Type B pancreatic cell (in vitro differentiated cells): ENCODE measurements at places on chromosomes 3 and 15.

- DNase-seq, result no peak
Observed at GRCh38 chr15:58622877-58623276, 126.6 kb downstream of the ADAM10 start.

DNA sequence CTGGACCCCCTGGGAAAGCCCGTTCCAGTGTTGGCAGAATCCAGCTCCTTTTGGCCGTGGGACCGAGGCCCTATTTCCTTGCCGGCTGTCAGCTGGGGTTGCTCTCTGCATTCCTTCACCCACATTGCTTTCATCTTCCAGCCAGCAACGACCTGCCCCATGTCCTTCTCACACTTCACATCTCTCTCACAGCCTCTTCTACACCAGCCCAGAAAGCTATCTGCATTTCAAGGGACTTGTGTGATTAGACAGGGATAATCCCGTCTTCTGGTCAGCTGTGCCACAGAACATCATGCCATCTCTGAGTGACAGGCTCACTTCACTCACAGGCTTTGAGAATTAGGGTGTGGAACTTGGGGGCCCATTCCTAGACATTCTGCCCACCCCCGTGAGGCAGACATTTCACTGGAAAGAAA is 16.4 kb downstream of the EFCC1 start:
- no peak for DNase-seq

DNA sequence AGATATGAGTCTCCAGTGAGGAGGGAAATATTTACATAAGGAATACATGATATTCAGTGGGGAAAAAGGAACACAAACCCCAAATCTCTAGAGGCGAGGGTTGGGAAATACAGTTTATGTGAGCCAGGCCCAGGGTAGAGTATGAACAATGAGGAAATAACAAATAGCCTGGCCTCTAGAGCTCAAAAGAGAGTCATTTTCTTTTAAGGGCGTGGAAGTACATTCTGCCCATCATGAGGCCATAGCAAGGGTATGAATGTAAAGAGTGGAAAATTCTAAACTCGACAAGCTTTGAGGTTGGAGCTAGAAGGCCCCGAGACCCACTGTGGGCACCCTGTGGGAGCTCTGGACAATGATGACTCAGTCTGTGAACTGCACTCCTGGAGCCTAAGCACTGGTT is 27.8 kb upstream of the IGF2BP2 start:
- DNase-seq, result no peak

DNA sequence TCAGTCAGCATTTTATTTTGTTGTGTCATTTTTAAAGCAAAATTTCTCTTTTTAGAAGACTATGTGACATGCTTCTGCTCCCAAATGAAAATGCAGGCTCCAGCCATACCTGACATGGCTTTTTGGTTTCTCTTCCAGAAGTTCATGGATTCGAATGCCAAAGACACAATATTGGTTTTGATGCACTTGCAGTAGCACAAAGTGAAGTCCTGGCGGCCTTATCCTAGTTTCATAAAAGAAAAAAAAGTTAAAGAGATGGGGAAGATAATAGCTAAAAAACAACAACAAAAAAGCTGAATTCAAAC is 62.7 kb downstream of the NR2F2 start:
- no peak for DNase-seq

DNA sequence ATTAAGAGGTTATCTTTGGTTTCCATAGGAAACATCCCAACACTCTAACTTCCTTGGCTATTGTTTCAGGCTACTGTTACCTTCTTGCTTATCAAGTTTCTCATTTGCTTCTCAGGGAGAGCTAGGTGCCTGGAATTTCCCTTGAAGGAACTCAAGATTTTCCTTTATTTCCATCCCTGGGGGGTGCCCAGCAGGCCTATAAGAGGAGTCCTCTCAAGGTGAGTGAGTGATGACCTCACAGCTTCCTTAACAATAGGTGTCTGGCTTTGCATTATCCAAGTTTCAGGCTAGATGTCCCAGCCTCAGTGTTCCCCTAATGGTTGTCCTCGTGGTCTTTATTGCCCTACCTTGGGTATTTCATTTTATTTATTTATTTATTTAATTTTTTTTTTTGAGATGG is 12.1 kb upstream of the CTSH start:
- no peak for DNase-seq

- DNase-seq, result no peak
Observed at GRCh38 chr15:60326824-60327654, 70.7 kb downstream of the ANXA2 start.

DNA sequence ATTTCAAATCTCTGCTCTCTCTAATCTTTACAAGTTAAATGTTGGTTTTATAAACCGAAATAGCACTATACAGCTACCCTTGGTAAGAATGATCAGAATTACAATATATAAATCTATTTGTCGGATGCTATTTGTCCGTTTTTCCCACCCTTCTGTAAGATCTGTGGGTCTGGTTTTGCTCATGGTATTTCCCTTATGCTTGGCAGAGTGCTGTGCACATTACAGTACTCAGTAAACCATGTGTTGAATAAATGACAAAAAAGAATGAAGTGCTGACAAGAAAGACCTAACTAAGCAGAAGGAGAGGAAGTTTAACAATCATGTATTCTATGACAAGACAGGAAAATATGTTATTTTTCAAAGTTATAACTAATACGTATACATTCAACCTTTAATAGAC is 827.2 kb downstream of the ROBO1 start:
- no peak for DNase-seq

DNA sequence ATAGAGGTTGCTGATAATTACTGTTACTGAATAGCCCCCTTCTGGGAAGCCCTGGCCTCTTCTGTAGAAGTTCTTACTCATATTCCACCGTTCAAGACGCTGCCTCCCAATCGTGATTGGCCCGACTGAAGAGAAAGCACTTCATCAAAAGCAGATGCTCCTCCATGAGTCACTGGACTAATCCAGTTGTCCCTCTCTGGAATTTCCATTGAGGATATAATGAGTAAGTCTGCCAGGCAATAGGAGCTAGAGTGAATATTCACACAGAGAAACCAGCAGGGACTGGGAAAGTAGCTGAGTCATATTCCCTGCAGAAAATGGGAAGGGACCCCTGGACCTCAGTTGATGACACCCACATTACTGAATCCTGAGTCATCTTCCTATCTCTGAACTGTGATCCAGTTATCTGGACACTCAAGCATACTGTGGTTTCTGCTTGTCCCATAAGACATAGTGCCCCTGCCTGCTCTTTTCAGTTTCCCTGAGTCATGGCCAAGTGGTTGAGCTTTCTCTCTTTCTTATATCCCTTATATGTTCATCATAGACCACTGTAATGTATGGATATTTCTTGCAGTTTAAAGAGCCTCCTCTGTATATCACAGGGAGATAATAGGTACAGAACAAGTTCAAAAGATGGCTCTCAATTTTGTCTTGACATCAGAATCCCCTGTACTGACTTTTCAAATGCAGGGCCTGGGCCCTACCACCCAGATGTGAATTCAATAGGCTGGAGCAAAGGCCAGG is 151.2 kb upstream of the CDIN1 start:
- DNase-seq, result no peak

DNA sequence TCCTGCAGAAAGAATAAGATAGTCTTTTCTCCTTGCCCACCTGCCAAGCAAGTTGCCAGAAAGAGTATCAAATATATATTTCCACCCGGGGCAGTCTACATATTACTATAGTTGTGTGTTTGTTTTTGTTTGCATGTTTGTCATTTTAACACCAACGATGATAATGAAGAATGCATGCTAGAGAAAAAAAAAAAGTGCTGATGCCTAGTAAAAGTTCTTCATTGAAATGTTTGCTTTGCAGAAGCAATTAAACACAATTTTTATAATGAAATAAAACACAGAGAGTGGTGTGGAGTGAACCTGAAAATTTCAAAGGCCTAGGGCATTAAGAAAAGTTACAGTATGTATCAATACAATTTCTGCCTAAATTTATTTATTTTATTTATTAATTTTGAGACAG is 2.5 kb upstream of the PCLAF start:
- DNase-seq, result no peak

- DNase-seq, result no peak
Observed at GRCh38 chr15:31401282-31401681, 74.6 kb downstream of the KLF13 start.

- no peak for DNase-seq
Observed at GRCh38 chr3:196108075-196108743, 26.3 kb upstream of the TFRC start.

DNA sequence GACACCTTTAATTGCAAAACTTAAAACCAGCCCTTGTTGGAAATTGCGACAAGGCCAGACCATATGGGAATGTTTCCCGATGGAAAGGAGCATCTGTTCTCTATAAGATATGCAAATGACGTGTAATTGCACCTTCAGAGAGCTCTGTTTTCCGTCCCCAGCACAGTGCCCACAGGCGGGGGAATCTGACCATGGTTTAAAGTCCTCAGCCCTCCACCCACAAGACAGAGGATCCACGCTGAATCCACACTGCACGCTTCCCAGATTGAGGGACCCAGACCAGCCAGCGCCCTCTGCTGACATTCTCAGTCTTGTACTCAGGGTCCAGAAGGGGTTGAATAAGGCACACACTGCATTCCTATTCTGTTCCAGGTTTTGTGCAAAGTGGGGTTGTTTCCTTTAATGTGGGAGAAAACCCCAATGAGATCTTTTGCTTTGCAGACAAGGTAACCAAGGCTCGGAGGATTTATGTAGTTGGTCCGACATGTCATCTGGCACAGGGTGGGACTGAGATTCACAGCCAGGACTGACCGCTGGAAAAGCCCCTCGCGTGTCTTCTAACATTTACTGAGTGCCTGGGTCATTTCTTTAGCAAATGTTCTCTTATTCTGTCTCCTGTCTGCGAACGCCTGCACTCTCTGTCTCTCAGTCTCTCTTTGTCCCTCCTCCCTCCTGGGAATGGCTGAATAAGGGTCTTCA is 36.8 kb upstream of the KLHL25 start:
- peak; percentile 74 for DNase-seq

GRCh38 chr3:55620351-55621025 is 133.4 kb upstream of the WNT5A start:
- no peak for DNase-seq

DNA sequence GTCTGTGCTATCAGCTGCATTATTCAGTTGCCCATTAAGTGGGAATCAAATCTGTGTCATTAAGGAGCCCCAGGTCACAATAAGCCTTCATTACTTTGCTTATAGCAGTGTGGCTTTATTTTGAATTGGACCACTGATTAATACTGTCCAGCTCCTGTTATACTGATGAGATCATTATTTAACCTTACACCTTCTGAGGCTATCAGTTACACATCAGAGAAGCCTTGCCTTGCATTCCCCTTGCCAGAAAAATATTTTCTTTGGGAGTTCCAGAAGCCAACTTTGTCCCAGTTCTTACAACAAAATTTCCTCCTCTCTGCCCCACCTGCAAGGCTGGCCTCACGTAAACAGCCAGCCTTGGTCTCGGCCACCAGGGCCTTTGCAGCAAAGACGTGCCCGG is 29.7 kb upstream of the ARNT2 start:
- DNase-seq, result no peak

- no peak for DNase-seq
Observed at GRCh38 chr15:68259883-68260282, 17.7 kb upstream of the FEM1B start.

- no peak for DNase-seq
Observed at GRCh38 chr15:39326306-39326975, 254.4 kb upstream of the THBS1 start.

- peak; percentile 51 for DNase-seq
Observed at GRCh38 chr15:52180196-52180835, 10.9 kb downstream of the GNB5 start.

DNA sequence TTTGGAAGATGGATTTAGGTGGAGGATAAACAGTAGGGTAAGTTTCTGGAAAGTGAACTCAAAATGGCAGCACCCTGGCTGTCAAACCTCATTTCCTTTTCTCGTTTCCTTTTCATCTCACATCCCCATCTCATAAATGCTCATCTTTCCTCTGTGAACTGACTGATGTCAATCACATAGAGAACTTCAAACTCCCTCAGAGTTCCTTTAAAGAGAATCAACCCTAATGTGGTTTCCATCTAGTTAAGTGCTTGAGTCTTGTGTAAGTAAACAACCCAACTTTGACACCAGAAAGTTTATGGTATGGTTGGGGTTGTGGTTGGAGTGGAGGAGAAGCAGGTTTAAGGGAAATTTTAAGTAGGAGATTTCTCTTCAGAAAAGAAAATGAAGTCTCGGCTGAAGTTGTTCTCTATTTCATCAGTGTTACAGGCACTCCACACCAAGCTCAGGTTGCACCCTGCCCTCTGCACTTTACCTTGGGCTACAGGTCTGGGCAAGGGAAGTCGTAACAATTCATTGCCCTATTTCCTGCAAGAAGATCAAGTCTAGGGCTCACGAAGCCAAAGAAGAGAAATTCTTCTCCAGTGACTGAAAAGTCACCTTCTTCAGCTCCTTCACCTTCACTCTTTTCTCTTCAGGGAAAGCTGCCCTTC is 34.4 kb upstream of the TNIK start:
- no peak for DNase-seq

DNA sequence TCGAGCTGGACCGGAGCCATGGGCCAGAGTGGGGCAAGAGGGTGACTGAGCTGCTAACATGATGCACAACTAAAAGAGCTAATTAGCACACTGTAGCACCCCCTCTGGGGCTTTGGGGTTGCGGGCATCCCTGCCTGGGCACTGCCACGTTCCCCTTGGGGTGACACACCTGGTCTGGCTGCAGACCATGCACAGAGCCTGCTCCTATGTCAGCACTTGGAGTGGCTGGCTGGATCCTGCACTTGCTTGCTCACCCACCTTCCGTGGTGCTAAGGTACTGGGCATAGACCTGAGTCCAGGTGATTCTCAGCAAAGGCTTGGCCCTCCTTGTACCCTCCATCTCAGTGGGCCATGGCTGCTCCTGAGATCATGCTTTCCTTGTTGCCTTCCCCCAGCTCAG is 12.8 kb upstream of the SPTBN5 start:
- no peak for DNase-seq

DNA sequence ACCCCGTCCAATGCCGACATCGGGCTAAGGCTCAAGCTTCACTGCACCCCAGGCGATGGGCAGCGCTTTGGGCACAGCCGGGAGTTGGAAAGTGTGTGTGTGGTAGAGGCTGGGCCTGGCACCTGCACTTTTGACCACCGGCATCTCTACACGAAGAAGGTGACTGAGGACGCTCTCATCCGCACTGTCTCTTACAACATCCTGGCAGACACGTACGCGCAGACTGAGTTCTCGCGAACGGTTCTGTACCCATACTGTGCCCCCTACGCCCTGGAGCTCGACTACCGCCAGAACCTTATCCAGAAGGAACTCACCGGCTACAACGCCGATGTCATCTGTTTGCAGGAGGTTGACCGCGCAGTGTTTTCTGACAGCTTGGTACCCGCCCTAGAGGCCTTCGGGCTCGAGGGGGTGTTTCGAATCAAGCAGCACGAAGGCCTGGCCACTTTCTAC is 1.0 kb downstream of the PDE12 start:
- DNase-seq, result no peak

- DNase-seq, result no peak
Observed at GRCh38 chr15:93319121-93319814, 230.3 kb upstream of the RGMA start.

- no peak for DNase-seq
Observed at GRCh38 chr3:195159814-195160165, 111.2 kb downstream of the XXYLT1 start.
